ENCODE measurements at places on chromosomes 7 and 10. TPM values are rescaled to one million over a fixed set of nuclear protein-coding genes. Genes with fewer than 3 reads are reported as not detected.

GRCh38 chr10:12513775-12514673 lies 164.7 kb downstream of the CAMK1D start:
- no peak for DNase-seq

GRCh38 chr10:69457771-69458237 lies 6.5 kb downstream of the TSPAN15 start:
- DNase-seq = no peak

- DNase-seq = no peak
These were observed 72.1 kb downstream of the DNMBP start for GRCh38 chr10:99937630-99938029.

Gene DNAJC12
- polyA plus RNA-seq = 12.1 TPM

Gene OR2A5
- polyA plus RNA-seq = 0.06 TPM

- no peak for DNase-seq
These were observed at the start of gene PRKAR1B for GRCh38 chr7:727104-727805. PRKAR1B (minus strand) TSS chr7:727281; CDS start chr7:711505, 15,776 bp downstream.

GRCh38 chr7:155509725-155510551 lies 36.4 kb downstream of the CNPY1 start:
- DNase-seq = no peak

Gene FAM180A
- polyA plus RNA-seq = not detected

DNA sequence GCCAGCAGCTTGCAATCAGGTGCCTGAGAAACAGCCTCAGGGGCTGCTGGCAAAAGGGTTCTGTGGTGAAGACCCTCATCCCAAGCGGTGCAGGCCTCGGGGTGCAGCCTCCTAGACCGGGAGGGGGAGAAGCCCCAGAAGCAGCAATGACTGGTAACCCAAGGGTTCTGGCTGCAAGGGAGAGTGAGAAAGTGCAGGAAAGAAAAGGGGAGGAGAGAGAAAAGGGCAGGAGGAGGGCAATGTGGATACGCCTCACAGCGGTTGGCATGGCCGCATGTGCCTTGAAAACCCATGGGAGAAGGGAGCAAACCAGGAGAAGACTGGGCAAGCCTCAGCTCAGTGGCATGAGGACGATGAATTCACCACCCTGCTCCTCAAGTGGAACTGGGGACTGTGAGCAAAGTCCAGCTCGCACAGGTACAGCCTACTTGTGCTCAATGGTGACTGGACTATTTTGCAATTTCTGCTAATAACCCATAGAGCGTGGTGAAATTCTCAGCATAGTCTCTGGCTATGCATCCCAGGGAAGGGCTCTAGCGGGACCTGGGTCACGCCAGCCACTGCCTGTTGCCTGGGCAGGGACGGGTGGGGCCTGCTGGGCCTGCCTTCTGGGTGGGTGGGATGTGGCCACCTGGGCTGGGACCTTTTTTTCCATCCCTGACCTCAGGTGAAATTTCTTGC lies 6.2 kb downstream of the CLRN3 start:
- no peak for DNase-seq

- DNase-seq = no peak
These were observed 55.9 kb upstream of the PDZD8 start for GRCh38 chr10:117431160-117431559.

- no peak for DNase-seq
These were observed 104.5 kb downstream of the CXCL12 start for GRCh38 chr10:44280226-44281014.

- no peak for DNase-seq
These were observed 250.8 kb downstream of the COBL start for GRCh38 chr7:51065766-51066165.

DNA sequence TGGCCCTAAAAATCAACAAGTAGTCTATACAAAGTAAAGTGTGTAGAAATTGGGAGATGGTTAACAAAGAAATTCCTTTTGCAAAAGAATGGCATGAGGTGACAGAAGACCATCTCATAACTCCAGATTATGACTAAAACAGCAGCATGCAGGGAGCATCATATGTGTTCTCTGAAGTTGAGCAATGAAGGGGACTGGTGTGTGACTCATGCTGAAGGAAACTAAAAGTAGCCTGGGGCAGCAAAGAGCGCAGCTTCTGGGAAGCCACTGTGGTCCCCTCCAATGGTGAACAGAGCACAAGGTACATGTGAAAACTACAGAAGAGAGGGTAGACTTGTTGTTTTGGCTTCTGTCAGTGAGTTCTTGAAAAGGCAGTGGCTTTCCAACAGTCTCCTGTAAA lies 133.4 kb downstream of the MACC1 start:
- DNase-seq = no peak

- no peak for DNase-seq
These were observed 23.7 kb upstream of the FOXL3 start for GRCh38 chr7:265998-266850.

Gene PRF1
- 0.85 TPM for polyA plus RNA-seq

GRCh38 chr10:66833861-66834260 lies 92.0 kb upstream of the LRRTM3 start:
- DNase-seq = no peak

DNA sequence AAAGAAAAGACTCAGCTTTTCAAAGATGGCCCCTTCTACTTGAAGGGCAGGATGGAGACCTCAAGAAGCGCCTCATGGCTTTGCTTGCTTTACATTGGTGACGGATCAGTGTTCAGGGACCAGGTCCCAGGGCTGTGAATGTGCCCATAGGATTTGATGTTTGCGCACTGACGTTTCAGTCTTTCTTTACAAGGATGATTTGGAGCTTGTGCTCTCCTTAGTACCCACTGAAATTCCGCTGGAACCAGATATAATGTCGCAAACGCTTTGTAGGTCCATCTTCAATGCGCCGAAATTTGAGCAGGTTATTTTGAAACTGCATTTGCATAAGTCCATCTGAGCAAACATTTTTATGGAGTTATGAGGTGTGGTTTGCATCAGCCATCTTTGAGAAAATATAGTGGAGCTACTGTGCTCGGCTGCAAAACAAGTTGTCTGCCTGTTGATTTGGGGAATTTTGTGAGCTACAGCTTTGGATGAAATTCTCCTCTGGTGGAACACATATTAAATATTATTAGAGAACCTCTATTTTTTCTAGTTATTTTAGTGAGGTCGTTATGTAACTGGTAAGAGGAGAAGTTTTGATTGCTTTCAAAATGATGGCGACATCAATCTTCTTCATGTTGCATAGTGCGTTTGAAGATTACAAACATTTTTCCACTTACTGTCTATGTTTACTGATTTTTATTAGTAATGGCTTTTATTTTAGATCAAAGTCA lies 2.4 kb downstream of the RBM20 start:
- DNase-seq = no peak

Gene EBLN1
- polyA plus RNA-seq = not detected

GRCh38 chr10:74529205-74529604 lies 297.2 kb upstream of the KAT6B start:
- no peak for DNase-seq

Gene SORBS1
- polyA plus RNA-seq = 37.1 TPM

GRCh38 chr10:52318822-52319464 lies 4.9 kb downstream of the DKK1 start:
- DNase-seq = no peak
